Thyroid gland (tissue), 4 donors: ENCODE measurements at places on chromosomes 4 and X.
A peak's percentile ranks its signal among the peaks of the same experiment; 100 is the strongest.

DNA sequence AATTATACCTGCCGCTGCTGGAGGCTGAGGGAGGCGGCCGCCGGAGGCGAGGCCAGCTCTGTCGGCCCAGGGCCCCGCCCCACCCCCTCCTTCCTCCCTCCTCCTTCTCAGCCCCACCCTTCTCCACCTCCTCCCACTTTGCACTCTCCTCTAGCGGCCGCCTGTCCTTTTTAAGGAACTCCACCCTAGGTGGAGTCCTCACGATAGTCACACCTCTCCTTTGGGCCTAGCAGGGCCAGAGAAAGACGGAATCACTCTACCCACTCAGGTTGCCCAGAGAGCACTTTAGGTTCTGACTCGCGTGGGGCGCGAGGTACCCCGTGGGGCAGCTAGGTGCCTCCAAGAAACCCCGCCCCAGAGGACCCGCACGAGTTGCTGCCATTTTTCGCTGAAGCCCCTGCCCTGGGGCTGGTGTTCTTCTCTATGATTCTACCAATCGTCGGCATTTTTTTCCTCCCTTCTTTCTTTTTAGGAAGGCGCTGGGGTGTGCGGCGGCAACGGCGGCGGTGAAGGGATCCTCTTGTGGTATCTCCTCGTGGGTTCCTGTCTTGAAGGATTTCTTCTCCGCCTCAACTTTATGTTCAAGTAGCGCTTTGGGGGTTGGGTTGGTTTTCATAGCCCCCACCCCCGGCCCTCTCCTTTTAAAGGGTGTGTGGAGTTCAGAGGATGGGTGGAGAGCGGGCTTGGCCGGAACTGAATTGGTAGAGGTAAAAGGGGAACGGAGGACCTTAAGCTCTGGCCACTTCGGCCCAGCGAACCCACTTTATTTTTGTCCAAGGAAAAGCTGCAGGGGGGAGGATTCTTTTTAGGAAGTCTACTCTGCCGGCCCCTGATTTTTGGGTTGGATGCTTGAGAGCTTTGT, at the start of gene KLF8:
Gene KLF8, plus strand, starts transcription at position 136 of the 862 bp plus-strand sequence. CDS start 979 bp downstream, outside the sequence.
- peak; percentile 57 for DNase-seq

DNA sequence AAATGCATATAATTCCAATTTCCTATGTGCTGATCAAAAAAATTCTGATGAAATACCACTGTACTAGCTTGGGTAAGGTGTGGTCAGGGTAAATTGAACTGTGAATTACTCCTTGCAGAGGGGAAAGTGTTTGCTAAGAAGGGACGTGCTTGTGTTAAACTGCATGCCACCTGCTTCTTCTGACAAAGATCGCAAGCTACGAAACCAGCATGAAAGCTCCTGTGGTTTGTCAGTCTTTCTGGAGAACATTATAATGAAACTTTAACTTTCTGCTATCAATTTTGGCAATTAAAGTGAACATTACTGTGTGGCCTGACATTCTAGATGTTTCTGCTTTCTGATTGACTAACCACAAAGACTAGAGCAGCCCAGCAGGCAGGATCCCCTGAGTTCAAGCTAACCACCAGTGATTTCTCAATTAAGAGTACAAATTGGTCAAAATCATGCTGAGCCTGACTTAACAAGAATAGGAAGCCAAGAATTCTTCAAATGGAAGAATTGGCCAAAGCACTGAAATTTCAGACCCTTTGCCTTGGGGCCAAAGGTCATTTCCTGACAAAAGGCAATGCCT, 239.0 kb downstream of the SLITRK2 start:
- no peak for DNase-seq

DNA sequence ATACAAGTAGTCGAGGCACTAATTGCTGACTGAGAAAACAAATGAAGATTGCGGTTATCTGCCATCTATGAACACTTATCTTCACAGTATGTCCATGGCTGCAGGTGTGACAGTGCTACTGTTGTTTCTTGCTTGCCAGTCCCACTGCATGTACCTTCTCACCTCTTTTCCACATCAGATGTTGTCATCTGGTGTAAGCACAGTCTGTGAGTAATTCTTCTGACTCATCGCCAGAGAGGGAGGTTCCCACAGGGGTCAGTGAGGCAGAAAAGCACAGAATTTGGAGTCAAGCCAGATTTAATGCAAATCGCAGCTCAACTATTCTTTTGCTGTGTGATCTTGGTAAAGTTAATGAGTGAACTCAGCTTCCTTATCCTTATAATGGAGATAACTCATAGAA, 144.4 kb downstream of the GLRA2 start:
- DNase-seq = peak; percentile 3

DNA sequence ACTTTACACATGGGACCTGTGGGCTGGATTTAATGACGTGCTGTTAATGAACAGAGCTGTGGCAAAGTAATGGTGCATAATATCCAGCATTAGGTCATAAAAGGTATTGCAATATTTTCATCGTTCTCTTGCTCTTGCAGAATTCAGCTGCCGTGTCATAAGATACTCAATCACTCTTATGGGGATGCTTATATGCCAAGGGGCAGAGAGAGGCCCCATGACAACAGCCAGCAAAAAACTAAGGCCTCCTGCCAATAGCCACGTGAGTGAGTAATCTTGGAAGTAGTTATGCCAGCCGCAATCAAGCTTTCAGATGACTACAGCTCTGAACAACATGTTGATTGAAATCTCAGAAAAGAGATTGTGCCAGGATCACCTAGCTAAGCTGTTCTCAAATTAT, 616.9 kb downstream of the FSTL5 start:
- DNase-seq = no peak

- no peak for DNase-seq
Measured at GRCh38 chr4:99622341-99622740, 35.3 kb downstream of the C4orf54 start.

GRCh38 chr4:167897116-167897515, 195.2 kb upstream of the ANXA10 start:
- DNase-seq = no peak

- no peak for DNase-seq
Measured at GRCh38 chrX:68180579-68180978, 252.7 kb downstream of the OPHN1 start.

DNA sequence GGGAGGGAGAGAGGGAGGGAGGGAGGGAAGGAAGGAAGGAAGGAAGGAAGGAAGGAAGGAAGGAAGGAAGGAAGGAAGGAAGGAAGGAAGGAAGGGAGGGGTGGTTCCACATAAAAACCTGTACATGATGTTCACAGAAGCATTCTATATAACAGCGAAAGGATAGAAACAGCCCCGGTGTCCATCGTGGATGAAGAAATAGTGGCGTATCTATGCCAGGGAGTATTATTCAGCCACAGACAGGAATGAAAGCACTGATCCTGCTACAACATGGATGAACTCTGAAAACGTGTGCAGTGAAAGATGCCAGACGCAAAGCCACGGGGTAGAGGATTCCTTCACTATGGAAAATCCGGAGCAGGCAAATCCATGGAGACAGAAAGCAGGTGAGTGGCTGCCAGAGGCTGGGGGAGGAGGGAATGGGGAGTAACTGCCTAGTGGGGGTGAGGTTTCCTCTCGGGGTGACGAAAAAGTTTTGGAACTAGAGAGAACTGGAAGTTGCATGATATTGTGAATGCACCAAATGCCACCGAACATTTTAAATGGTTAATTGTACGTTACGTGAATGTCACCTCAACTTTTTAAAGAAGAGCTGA, 92.2 kb downstream of the ABLIM2 start:
- DNase-seq = no peak

DNA sequence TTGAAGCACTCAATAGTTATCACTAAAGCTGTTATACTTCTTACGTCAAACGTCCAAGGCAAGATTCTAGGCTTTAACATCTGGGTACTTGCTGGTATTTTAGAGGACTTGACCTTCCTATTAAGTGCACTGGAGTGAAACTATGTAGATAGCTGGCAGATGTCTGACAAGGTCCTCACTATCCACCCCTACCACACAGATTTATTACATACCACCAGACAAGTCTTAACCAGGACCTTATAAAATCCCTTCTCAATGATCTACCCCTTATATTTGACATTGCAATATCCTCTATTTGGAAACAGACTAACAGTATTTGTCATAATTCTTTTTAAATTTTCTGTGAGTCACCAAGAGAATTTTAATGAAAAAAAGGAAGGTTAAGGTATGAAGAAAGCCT, 78.8 kb downstream of the PDGFC start:
- DNase-seq = no peak

GRCh38 chr4:109691411-109691920, 11.8 kb downstream of the CASP6 start:
- DNase-seq = no peak

GRCh38 chr4:25981749-25982148, 67.7 kb downstream of the SMIM20 start:
- DNase-seq = no peak

DNA sequence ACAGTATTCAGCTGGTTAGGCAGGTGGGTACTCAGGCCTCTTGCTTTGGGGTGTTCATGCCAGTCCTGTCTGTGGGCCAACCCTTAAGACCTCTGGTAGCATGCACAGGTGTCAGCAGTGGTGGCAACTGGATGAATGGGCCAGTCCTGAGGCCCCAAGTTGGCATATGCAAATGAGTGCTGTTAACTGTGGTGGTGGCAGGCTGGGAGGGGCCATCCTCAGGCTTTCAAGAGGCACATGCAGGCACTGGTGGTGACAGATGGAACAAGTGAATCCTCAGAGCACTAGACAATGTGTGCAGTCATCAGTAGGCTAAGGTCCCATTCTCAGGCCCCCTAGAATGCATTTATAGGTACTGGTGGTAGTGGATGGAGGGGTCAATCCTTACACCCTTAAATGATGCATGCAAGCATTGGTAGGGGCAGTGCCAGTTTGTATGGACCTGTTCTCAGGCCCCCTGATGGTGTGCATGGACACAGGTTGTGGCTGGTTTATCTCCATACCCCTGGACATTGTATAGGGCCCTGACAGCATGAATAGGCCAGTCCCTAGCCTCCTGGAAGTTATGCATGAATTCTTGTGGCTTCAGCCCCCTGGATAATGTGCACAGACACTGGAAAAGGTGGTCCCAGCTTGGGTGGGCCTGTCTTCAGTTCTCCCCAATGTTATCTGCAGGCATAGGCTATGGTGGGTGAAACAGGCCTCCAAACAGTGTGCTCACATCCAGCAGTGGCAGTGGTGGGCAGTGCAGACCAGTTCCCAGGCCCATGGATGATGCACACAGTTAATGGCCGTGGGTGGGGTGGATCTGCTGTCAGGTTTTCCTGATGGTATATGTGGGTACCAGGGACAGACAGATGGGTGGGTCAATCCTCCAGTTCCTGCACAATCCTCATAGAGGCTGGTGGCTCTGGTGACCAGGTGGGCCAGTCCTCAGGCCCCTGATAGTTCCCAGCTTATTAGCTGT, 24.7 kb downstream of the TECRL start:
- no peak for DNase-seq

- DNase-seq = no peak
Measured at GRCh38 chrX:67601771-67602170, 58.0 kb downstream of the AR start.

DNA sequence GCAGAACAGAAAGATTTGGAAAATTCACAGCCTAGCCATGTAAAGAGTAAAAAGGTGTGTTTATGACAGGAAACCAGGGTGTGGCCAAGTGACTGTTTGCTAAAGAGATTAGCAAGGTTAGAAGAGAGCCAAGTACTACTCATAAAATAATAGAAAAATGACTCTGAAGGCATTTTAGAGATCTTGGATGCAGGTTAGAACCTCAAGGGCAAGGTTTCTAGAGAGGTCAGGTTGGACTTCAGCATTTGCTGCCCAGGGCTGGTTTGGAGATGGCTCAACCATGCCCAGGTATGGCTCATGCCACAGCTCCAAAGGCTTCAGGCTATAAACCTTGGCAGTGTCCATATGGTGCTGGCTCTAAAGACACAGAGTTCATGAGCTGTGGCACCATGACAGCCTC, 40.6 kb upstream of the ADGRA3 start:
- DNase-seq = no peak

GRCh38 chr4:24010573-24010972, 120.7 kb upstream of the PPARGC1A start:
- DNase-seq = no peak

GRCh38 chr4:124318292-124318691, 394.2 kb downstream of the ANKRD50 start:
- no peak for DNase-seq

DNA sequence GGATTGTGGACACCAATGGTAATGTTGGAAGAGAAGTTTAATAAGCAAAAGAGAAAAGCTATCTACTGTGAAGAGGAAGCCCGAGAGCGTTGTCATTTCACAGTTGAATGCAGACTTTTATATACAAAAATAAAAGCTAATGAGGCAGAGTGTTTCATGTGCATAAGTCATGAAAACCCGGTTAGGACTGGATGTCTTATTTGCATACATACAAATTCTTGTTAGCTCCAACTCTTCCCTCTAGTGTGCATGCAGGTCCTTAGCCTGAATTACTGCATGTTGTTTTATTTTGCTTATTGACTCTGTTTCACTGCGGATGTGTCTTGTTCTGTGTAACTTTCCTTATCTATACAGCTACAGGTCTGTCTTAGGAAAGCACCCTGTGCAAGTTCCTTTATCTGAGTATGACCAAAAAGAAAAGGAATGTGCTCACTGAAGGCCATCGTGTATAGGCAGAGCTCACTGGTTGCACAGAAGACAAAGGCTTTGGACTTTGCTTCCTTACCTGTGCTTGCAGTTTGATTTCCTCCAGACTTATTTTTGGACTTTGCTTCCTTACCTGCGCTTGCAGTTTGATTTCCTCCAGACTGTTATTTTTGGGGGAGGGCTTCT, 25.1 kb upstream of the UGT2B11 start:
- DNase-seq = no peak

DNA sequence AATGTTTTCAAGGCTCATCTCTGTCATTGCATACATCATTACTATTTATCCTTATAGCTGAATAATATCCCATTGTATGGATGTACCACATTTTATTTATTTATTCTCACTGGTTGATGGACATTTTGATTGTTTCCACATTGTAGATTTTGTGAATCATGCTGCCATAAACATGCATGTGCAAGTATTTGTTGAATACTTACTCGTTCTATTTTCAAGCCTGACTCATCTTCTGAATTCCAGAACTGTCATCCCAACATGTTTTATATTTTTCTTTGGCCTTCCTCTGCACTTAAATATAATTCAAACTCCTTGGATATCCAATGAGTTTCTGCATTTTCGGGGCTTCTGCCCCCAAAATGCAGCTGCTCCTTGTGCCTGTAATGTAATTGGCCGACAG, 77.6 kb downstream of the MXRA5 start:
- no peak for DNase-seq

DNA sequence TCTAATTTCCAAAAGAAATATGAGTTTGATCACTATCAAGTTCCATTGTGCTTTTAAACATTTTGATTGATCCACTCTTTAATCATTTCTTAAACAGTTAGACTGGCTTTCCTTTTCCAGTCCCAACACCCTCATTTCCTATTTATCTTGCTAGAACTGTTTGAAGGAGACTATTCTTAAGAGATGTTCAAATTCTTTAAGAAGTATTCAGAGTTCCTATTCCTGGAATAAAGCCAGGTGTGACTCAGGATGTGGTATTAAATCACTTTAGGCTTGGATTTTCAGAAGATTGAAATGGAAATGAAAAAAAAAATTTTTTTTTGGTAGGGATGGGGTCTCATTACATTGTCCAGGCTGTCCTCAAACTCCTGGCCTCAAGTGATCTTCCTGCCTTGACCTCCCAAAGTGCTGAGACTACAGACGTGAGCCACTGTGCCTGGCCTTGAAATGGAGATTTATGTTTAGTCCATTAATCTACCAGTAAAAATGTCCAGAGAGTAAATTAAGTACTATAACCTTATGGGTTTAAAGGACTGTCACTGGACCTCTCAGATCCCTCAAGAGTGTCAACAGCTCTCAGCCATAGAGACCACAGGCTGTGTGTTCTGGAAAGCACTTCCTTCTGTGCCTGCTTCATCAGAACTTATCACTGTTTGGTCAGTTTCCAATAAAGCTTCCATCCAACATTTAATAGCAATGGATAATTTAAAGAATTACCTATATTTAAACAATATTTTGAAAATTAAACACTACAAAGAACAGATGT, 90.7 kb downstream of the CDS1 start:
- DNase-seq = no peak
